Pancreas (tissue), 10 donors: ENCODE measurements at places on chromosomes 13 and 19. TPM values are rescaled to one million over a fixed set of nuclear protein-coding genes. Genes with fewer than 3 reads are reported as not detected.
A peak's percentile ranks its signal among the peaks of the same experiment; 100 is the strongest.

Gene ZNF320
- 6.8 TPM for total RNA-seq

Gene CYP4F22
- total RNA-seq: 0.06 TPM

Gene KCNN1
- total RNA-seq: not detected

Gene COMP
- 0.16 TPM for total RNA-seq

Gene HS6ST3
- 2.0 TPM for total RNA-seq

Gene VAV1
- 0.92 TPM for total RNA-seq

Gene CALR3
- total RNA-seq: not detected

Gene PCP2
- 1.7 TPM for total RNA-seq

Gene CD70
- total RNA-seq: not detected

DNA sequence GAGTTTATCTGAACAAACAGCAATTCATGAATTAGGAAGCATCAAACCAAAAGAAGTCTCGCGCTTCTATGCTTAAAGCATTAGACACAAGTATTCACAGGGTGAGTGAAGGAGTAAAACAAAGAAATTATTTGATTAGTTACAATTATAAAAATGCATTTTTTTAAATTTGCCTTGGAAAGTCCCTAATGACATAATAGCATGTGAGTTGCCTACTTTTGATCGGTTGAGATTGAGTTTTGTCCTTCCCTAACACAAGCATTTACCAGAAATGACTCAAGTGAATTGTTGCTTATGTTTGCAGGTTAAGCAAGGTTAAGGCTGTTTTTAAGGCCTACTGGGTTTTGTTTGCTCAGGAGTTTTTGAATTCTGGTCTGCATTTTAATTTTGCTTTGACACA lies 389 bp upstream of the ZNF649 start:
- no peak for DNase-seq

DNA sequence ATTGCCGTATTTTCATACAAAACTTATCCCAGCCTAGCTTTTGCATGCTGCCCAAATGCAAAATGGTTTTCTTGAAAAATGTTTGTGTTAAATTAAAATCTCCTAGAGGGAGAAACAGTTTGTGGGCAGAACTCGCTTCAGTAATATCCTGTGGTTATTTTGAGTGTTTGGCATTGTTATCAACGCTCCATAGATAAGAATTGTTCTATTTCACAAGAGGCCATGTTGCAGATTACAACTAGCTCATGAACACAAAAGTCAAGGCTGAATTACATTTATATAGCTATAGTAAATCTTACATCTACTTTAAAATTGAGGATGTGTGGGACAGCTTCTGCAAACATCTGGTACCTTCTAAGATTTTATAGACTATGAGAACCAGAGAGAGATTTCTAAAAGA lies 447.9 kb downstream of the DCT start:
- DNase-seq: no peak

GRCh38 chr13:88908961-88909441 lies 1237.8 kb downstream of the SLITRK5 start:
- DNase-seq: no peak

- DNase-seq: peak; percentile 17
Measured at GRCh38 chr13:22915442-22916082, 265.2 kb upstream of the SGCG start.

GRCh38 chr13:94656766-94657165 lies 55.1 kb downstream of the GPR180 start:
- no peak for DNase-seq

- no peak for DNase-seq
Measured at GRCh38 chr19:37362733-37363132, 8.2 kb upstream of the ZNF527 start.

GRCh38 chr13:37748913-37749312 lies 120.7 kb downstream of the TRPC4 start:
- no peak for DNase-seq

- DNase-seq: no peak
Measured at GRCh38 chr13:70908795-70909194, 800.5 kb upstream of the KLHL1 start.

- DNase-seq: no peak
Measured at GRCh38 chr19:1503089-1503924, 9.5 kb downstream of the ADAMTSL5 start.

GRCh38 chr19:40150170-40150569 lies 41.1 kb upstream of the MAP3K10 start:
- no peak for DNase-seq

DNA sequence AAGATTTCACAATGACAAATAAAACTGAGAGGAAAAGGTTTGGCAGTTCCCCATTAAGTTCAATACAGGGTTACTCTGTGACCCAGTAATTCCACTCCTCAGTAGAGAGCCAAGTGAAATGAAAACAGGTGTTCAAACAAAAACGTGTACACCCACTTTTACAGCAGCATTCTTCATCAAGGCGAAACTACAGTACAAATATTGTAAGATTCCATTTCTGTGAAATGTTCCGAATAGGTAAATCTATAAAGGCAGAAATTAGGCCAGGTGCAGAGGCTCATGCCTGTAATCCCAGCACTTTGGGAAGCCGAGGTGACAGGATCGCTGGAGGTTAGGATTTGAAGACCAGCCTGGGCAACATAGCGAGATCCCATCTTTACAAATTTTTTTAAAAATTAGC lies 8.9 kb upstream of the GDF15 start:
- DNase-seq: no peak

- DNase-seq: no peak
Measured at GRCh38 chr13:57345526-57345925, 178.5 kb downstream of the PRR20E start.

- DNase-seq: no peak
Measured at GRCh38 chr13:112095354-112095753, 28.4 kb downstream of the SOX1 start.

GRCh38 chr13:88675347-88675996 lies 1004.3 kb downstream of the SLITRK5 start:
- DNase-seq: no peak
